H4 (cell line): ENCODE measurements at places on chromosomes 2 and 18.

DNA sequence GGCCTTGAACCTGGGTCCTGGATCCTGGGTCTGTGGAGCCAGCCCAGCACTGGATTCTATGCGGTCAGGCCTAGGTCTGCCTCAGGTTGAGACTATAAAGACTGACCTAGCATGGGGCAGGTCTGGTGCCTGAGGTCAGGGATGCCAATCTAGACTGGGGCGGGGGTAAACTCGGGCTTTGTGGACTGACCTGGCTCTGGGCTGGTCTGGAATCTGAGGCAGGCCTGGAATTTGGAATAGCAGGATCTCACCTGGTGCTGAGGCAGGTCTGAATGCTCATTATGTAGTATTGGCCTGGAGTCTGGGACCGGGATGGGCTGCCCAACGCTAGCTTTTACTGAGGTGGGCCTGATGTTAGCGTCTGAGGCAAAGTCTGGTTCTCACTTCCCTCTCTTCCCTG, 256.0 kb downstream of the KIAA1328 start:
- no peak for DNase-seq

- no peak for DNase-seq
These were observed 6.1 kb upstream of the GPC1 start for GRCh38 chr2:240429341-240429871.

- no peak for DNase-seq
These were observed 64.5 kb downstream of the TTC32 start for GRCh38 chr2:19837235-19837766.

DNA sequence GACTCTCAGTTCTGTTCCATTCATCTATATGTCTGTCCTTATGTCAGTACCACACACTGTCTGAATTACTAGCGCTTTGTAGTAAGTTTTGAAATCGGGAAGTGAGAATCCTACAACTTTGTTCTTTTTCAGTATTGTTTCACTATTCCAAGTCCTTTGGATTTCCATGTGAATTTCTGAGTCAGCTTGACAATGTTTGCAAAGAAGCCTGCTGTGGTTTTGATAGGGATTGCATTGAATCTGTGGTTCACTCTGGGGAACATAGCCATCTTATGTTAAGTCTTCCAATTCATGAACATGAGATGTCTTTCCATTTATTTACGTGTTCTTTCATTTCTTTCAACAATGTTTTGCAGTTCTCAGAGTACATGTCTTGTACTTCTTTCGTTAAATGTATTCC, 15.0 kb downstream of the SLC3A1 start:
- DNase-seq, result peak; percentile 33

GRCh38 chr2:219772103-219772635, 144.7 kb downstream of the SLC4A3 start:
- DNase-seq, result no peak

- DNase-seq, result no peak
These were observed 24.4 kb downstream of the CXCR4 start for GRCh38 chr2:136093583-136093982.

DNA sequence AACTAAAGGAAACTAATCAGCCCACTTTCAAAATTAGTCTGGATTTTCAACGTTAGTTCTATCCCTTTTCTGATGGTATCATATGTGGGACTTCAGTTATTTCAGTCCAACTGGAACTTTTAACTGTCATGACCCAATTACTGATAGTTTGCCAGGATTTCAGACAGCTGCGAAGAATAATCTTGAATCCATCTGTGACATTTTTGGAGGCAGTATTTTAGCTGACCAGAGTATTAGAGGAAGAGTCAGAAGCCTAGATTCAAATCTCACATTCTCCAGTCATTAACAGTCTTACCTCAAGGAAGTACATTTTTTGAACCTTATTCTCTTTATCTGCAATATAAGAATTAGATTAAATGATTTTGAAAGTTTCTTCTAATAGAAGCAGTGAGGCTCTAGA, 81.3 kb downstream of the PTRHD1 start:
- DNase-seq, result no peak

DNA sequence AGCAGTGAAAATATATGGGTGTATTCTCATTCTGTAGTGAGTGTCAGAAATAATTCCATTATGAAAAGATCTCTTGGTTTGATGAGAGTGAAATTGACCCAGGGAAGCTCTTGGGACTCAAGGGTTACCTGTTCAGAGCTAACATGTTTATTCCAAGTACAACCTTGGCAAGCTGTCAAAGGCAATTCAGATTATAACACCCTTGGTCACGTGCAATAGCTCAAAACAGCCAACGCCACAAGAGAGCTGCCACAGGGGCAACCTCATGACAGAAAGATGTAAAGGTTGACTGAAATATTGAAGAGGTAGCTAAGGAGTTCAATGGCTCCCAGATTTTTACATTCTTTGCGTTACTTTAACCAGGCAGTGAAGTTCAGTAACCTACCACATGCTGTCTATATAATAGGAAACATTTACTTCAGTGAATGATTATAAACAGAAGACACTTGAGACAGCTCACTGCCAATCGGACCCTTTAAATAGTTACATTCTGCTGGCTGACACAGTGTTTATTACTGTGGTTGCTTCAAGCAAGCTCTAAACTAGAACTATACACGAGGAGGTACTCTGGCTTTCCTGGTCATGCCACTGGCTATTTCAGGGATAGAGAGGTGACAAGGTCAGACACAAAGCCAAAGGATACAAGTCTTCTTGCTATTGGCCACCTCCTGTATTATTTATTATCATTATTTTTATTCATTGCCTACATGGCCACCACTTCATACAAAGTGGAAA, 187.3 kb downstream of the PID1 start:
- no peak for DNase-seq

- DNase-seq, result peak; percentile 26
These were observed 63.1 kb downstream of the RHOB start for GRCh38 chr2:20509770-20510490.

DNA sequence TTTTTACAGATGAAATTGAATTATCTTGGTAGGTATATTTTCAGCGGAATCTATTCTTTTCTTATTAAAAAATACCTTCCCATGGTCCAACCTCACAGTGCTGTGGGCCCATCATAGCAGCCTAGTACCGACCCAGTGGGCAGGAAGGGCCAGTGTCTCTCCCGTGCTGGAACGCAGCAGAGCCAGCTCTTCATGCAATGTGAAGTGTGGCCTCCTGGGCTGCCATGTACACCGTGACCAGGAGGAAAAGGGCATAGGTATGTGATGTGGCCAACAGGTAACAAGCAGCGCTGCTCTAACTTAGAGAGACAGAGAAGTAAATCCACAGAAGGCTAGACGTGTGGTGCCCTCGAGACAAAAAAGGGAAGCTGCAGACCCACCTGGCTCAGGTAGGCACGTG, 221.1 kb upstream of the SALL3 start:
- DNase-seq, result no peak

- DNase-seq, result no peak
These were observed 32.8 kb downstream of the ZNF892 start for GRCh38 chr2:95240091-95240490.

- no peak for DNase-seq
These were observed 6.4 kb downstream of the ITSN2 start for GRCh38 chr2:24353973-24354372.

- no peak for DNase-seq
These were observed 7.6 kb upstream of the SNED1 start for GRCh38 chr2:240990726-240991377.

DNA sequence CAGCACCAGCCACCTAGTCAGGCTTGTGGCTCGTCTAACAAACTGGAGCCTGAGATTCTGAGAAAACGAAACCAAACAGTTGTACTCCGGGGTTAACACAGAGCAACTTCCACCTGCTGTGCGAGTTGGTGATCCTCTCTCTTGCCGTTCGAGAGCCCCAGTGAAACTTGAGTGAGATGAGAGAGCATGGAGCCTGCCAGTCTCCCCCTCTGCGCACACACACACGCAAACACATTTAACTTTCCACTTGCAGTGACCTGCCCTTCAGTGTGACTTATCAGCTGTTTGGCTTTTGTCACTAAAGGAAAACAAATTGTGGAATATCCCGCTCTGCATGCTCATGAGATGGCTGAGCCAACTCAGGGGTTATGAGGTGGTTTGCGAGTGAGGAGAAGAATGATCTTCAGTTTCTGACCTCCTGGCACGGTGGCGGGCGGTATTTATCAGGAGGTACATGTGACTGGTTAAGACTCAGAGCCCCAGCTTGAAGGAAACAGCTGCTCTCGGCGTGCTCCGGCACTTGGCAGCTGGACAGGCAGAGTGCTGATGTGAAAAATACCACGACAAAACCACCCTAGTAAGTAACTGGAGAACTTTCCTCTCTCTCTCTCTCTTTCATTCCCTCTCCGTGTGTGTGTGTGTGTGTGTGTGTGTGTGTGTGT, at the start of gene RASGRP3:
TSS of gene RASGRP3 (plus strand) at position 519 of the 662 bp plus-strand sequence. CDS start 38,488 bp downstream, outside the sequence.
- DNase-seq, result peak; percentile 67
